Placental pericyte (primary cell): ENCODE measurements at places on chromosomes 16 and 17. TPM values are rescaled to one million over a fixed set of nuclear protein-coding genes. Genes with fewer than 3 reads are reported as not detected.

WIPF2 gene
- total RNA-seq, result 6.3 and 9.2 TPM in 2 replicates

TNP2 gene
- total RNA-seq, result not detected in 2 replicates

SOX9 gene
- 2.8 and 33.6 TPM in 2 replicates for total RNA-seq

FGF11 gene
- under 0.01 and 0.44 TPM in 2 replicates for total RNA-seq

NR1D1 gene
- 2.8 and 3.7 TPM in 2 replicates for total RNA-seq

PLA2G10 gene
- total RNA-seq, result not detected in 2 replicates

CCL14 gene
- not detected in 2 replicates for total RNA-seq

TXNDC17 gene
- 47.3 and 68.9 TPM in 2 replicates for total RNA-seq

HOXB6 gene
- under 0.01 and 0.29 TPM in 2 replicates for total RNA-seq

MINK1 gene
- total RNA-seq, result 29.5 and 46.4 TPM in 2 replicates

MXRA7 gene
- 194 and 211 TPM in 2 replicates for total RNA-seq

USP32 gene
- 63.7 and 70.9 TPM in 2 replicates for total RNA-seq

KRT32 gene
- total RNA-seq, result not detected in 2 replicates

TAC4 gene
- not detected in 2 replicates for total RNA-seq

SERPINF2 gene
- 0.14 and 0.22 TPM in 2 replicates for total RNA-seq

IST1 gene
- 206 and 230 TPM in 2 replicates for total RNA-seq
